Left hindlimb (tissue), 1 donor: ENCODE measurements at places on chromosomes 12 and 14.

DNA sequence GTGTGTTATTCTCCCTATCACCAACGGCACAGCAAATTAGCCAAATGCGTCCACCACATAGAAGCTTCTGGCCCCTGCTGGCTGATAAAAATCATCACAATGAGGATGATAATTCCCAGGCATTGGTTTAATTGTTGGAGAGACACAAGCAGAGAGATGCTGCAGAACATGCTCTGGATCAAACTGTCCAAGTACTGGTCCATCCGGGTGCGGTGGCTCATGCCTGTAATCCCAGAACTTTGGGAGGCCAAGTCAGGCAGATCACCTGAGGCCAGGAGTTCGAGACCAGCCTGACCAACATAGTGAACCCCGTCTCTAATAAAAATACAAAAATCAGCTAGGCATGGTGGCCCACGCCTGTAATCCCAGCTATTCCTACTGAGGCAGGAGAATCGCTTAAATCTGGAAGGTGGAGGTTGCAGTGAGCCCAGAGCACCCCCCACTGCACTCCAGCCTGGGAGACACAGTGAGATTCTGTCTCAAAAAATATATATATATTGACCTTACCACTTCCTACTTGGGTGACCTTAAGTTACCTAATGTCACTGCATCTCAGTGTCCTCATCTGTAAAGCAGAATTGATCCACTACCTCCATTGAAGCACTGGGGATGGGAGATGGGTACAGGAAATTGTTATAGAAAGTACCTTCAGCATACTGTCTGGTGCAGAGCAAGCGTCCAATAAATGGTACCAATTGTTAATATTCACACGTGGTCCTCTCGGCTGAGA lies 83.7 kb upstream of the EGLN3 start:
- no peak for DNase-seq

DNA sequence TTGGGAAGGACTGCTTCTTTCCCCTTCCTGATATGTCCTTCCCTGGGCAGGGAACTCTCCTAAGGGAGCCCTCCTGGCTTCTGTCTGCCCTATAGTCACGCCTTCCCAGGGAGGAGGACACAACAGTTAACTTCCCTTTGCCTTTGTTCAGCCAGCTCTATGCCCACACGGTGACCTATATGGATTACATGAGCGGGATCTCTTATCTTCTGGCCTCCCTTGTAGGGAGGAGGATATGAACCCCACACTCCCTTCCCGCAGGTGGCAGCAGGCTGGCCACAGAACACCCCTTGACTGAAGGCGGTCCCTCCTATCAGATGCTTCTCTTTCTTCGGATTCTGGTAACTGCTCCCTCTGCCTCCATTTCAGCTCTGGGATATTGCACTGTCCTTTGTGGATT lies 135.6 kb upstream of the MAX start:
- no peak for DNase-seq

GRCh38 chr12:77940011-77940423 lies 109.3 kb downstream of the NAV3 start:
- no peak for DNase-seq

DNA sequence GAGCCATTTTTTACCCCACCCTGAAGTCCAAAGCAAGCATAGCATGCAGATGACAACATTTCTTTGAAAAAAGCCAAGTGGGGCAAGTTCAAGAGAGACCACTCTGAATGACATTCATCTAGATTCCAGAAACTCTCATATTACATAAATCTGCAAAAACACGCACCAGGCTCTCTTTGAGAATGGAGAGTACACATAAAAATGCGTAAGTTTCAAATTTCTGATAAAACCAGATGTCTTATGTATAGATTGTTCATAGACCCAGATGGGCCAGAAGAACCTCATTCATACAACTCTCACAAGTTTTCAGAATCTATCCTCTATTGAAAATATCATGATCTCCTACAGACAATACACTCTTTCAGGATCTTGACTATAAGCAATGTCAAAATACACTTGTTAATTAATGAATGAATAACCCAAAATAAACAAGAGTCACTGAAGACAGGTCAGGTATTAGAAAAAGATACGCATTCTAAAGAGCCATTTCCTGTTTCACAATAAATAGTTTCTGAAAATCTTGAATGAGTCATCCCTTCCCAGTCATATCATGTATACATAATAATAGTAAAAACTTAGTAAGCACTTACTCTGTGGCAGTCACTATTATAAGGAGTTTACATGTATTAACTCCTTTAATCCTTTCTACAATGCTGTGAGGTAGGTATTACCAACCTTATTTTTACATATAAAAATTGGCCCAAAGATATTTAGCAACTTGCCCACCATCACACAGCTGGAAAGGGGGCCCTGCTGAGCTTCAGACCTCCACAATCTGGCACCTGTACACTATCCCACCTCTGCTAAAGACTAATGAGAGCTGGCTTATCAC lies 72.0 kb downstream of the PPP2R5E start:
- DNase-seq: no peak

GRCh38 chr12:94172031-94172430 lies 23.7 kb downstream of the PLXNC1 start:
- no peak for DNase-seq

DNA sequence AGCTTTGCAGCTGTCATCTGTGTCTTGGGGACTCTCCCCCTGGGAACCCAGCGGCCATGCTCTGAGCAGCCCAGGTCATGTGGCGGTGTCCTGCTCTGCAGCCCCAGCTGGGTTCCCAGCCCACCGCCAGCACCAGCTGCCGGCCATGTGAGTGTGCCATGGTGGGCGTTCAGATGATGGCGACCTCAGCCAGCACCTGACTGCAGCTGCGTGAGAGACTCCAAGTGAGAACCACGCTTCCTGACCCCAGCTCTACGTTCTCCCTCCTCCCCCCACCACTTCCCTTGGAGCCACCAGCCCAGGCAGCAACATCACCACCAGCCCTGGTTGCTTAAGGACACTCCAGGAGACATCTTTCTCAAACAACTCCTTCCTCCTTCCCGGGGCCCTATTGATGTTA lies 68.8 kb downstream of the SLC24A4 start:
- DNase-seq: no peak

DNA sequence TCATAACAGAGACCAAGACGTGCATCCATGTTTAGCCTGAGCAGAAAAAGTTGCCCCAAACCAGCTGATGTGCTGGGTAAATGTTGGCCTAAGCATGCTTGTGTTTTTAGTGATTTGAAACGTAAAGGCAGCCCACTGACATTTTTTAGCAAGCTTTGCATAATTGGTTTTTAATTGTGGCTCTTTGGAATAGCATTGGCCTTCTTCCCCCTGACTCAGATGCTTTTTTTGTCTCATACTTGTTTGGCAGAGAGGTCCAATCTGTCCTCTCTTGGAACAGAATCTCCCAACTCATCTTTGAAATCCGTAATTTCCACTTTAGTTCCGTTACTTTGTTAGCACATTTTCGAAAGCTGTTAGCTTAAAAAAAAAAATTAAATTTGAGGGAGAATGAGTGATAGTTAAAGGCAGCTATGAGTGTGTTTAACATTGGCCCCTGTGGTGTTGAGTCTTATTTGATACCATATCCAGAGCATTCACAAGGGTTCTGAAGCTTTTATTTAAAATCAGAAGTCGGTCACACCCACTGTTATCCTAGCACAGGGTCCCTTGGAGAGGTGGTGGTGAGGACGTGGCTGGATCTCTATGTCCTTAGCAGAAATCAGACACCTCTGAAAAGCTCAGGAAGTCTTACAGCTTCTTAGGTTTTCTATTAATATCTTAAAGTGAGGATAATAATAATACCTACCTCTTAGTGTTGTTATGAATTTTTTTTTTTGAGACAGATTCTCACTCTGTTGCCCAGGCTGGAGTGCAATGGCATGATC lies 15.6 kb downstream of the JDP2 start:
- no peak for DNase-seq

- DNase-seq: no peak
These were observed 7.4 kb downstream of the INF2 start for GRCh38 chr14:104696671-104697316.

DNA sequence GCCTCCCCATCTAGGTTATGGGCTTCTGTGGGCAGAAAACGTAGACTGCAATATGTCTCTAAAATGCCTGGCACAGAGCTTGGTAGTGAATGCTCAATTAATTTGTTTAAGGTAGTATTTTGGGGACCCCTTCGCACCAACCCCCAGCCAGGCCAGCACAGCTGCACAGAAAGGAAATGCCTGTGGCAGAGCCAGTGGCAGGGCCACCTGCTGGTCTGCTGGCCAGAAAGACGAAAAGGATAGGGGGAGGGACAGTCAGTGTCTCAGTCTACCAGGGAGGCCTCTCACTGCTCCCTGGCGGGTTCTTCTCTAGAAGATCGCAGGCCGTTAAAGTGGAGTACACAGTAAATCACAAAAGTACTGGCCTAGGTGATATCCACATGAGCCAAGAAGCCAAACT lies 3.5 kb downstream of the RAB15 start:
- no peak for DNase-seq

- no peak for DNase-seq
These were observed 54.6 kb upstream of the TBX3 start for GRCh38 chr12:114738460-114739184.

- no peak for DNase-seq
These were observed 42.1 kb downstream of the SERPINA3 start for GRCh38 chr14:94654071-94654861.

DNA sequence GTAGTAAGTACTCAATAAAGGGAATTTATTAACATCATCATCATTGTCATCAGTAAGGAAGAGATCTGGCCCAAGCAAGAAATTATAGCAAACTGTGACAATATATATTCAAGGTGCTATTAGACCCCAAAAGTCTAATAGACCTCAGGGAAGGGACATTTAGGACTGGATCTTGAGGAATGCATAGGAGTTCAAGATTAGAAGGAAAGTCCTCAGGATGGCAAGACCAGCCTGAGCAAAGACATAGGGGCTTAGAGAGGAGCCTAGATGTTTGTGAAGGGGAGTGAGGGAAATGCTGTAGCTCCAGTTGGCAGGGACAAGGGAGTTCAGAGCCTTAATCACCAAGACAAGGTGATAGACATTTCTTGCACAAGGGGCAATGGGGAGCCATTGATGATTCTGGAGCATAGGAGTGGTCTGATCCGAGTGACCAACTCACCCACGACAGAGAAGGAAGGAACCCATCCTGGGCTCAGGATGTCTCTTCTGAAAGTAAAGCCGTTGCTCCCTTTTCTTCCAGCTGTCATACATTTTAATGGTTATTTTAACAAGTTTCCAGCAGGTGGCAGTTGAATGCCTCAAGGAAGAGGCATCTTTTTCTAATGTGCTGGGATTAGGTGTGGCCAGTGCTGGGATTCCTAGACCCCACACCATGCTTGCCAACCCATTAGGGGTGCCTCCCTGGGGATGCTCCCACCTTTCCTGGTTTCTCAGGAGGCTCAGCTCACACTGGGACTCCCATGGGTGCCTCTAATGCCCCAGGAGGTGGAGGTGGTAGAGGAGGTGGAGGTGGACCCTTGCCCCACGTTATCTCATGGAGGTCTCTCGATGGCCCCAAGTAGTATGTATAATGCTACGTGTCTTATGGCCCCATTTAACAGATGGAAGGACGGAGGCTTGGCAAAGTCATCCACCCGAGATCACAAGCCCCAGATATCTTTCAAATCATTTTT lies 37.8 kb downstream of the PHETA1 start:
- no peak for DNase-seq

- no peak for DNase-seq
These were observed 114.2 kb downstream of the PCNX1 start for GRCh38 chr14:71021347-71022011.

GRCh38 chr12:14399871-14400270 lies 34.4 kb downstream of the ATF7IP start:
- DNase-seq: no peak

DNA sequence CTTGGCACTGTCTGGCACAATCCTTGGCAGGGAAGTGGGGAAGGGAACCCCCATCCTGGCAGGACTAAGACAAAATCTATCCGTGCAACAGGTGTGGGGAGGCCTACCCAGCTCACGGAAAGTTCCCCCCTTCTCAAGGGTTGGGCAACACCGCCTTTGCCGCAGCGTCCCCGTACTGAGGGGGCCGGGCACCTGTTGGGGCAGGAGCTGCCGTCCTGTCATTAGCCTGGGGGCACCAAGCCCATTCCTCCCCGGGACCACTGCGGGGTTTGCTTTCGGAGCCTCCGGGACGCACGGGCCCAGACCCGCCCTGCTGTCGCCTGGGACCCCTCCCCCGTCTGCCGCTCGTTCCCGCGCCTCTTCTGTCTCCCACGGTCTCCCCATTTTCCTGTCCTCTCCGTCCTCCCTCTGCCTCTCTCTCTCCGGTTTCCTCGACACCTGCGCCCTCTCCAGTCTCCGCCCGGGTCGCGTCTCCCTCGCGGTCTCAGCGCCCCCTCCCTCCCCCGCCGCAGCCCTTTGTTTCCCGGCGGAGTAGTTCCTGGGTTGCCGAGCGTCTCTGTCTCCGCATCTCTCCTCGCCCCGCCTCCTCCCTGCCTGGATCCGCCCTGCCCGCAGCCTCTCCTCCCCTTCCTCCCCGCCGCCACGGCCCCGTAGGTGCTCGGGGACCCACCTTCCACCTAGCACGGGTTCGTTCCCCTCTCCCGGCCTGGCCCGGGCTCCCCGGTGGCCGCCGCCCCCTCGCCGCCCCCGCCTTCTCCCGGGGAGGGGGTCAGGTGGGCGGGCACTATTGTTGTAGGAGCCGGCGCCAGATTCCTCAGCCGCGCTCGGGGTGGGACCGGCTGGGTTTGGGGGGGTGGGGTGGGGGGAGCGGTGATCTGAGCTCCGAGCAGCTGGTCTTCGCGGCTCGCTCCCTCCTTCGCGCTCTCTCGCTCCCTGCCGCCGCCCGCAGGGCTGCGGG lies at the start of gene CACNB3:
Gene CACNB3 (plus strand): TSS at position 624 of the 958 bp plus-strand sequence. CDS start 434 bp downstream, outside the sequence.
- peak; percentile 84 for DNase-seq

DNA sequence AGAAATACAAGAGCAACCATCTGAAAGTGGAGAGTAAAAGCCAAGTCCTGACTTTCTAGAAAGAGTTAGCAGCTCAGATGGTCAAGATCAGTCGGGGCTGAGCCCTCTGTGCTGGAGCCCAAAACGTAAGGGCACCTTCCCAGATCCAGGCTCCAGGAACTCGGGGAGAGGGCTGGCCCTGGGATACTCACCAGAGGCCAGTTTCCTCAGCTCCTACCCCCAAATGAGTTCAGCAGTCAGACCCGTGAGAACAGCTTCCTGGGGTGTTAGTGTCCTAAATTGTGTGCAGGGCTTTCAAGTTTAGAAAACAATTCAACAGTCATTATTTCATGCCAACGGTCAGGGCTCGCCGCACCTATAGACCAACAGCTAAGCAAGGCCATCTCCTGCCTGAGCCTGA lies 147.6 kb upstream of the FKBP4 start:
- no peak for DNase-seq

DNA sequence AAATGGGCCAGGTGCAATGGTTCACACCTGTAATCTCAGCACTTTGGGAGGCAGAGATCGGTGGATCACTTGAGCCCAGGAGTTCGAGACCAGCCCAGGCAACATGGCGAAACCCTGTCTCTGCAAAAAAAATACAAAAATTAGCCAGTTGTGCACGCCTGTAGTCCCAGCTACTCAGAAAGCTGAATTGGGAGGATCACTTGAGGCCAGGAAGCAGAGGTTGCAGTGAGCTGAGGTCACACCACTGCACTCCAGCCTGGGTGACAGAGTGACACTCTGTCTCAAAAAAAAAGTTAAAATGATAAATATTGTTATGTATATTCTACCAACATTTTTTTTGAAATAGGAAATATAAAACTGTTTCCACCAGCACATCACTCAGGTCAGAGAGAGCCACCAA lies 64.9 kb downstream of the NDUFA12 start:
- DNase-seq: no peak

GRCh38 chr12:84920331-84920730 lies 7.7 kb upstream of the SLC6A15 start:
- DNase-seq: no peak
